ENCODE measurements at places on chromosomes 3 and 15.

DNA sequence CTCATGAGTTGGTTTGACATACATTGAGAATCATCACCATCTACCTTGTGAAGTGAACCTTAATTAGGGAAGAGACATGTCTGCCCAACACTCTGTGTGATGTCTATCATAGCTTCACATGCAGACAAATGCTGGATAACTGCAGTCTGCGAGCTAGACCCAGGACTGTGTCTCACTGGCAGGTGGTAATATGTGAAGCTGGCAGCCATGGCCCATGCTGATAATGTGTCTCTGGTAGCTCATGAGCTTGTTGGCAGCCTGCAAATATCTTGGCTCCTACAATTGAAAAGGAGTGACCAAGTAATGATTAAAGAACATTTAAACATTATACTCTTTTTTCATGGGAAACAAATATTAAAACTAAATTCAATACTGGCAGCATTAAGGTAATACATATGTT, 234.8 kb downstream of the CHST2 start:
- no peak for DNase-seq

GRCh38 chr3:148923592-148923991, 58.5 kb downstream of the CPA3 start:
- no peak for DNase-seq

- no peak for DNase-seq
Measured at GRCh38 chr3:178971614-178972013, 100.0 kb downstream of the ZMAT3 start.

GRCh38 chr3:193573403-193574191, 18.9 kb upstream of the ATP13A4 start:
- DNase-seq = no peak

- no peak for DNase-seq
Measured at GRCh38 chr3:129315223-129315997, 36.7 kb downstream of the HMCES start.

DNA sequence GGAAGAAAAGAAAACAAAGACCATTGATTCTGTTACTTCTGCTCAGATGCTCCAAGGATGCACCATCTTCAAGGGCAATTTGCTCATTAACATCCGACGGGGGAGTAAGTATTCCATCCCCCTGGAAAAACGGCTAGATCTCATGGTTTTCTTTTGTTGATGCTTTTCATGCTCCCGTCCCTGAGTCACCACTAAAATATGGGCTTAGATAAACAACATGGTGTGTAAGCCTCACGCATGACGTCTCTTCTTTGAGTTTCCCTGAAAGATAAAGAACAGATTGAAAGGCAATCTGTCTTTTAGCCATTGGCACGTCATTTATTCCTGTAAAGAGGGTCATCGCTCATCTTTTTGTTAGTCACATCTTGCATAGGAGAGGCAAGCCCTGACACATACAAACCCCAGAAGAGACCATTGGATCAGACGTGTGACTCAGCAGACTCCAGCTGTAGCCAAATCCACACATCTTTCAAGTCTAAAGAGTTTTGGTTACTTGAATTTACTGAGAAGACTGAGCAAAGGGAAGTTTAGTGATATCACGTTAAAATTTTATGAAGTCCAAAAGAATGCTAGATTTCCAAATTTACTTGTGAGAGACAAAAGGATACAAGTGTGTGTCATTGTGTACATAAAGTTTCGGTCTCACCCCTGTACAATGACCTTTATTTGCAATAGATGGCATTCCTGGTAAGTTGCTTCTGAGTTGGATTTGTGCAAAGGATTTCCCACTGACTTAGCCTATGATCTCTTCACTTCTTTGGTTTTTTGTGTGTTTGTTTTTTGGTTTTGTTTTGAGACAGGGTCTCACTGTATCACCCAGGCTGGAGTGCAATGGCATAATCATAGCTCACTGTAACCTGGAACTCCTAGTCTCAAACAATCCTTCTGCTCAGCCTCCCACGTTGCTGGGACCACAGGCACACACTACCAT, 110.5 kb downstream of the PGPEP1L start:
- no peak for DNase-seq

- DNase-seq = no peak
Measured at GRCh38 chr15:50341616-50342136, 13.3 kb downstream of the GABPB1 start.

- no peak for DNase-seq
Measured at GRCh38 chr3:127426444-127427153, 138.8 kb upstream of the PRR20G start.

DNA sequence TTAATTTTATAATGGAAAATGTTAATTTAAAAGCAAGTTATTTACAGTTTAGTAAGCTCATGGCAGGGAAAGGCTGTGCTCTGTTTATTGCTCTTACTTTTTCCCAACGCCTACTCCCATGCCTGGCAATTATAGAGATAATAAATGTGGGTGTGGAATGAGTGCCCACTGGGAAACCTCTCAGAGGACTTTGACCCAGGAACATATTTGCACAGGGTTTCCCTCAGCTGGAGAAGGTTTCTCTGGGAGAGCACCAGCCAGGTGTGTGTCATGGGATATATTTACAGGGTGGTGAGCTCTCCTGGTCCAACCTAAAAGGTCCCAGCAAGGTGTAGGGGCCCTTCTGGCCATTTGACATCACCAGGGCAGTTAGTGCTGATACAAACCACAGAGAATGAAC, 27.9 kb downstream of the ZNF710 start:
- no peak for DNase-seq

GRCh38 chr15:78316283-78317083, 17.1 kb upstream of the SKIC8 start:
- no peak for DNase-seq

- DNase-seq = no peak
Measured at GRCh38 chr3:100586832-100587231, 22.6 kb upstream of the ADGRG7 start.

- no peak for DNase-seq
Measured at GRCh38 chr3:134235577-134236076, 15.0 kb downstream of the RYK start.

DNA sequence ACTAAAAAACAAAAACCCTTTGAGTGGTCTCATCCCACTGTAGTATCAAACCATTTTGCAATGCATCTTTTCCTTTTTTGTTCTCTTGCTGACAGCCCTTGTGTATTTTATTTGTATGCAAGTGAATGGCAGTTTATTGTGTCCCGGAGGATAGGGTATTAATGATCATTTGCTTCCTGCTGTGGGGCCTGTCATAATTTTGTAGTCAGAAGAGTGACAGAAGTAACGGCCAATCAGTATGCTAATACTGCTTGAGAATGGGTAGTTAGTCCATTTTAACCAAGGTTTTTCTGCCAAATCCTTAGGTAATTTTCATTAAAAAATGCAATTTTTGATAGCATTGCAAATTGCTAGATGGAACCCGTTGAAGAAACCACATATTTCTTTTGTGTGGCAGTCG, 75.5 kb upstream of the PLSCR5 start:
- no peak for DNase-seq

DNA sequence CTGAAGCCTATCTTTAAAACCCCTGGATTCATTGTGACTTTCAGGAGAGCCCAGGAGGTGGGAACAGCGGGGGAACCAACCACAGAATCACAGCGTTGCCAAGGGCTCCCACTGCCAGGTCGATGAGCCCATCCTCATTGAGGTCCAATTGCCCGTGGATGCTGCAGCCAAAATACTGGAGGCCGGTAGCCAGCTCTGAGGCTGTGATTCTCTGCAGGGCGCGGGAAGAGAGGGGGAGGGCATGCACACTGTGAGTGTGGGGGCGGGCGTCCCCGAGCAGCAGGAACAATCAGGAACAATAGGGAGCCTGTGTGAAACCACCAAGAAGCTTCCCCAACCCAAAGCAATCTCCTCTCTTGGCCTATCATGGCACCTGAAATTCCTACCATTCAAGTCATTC, 53.4 kb downstream of the FEM1B start:
- no peak for DNase-seq

DNA sequence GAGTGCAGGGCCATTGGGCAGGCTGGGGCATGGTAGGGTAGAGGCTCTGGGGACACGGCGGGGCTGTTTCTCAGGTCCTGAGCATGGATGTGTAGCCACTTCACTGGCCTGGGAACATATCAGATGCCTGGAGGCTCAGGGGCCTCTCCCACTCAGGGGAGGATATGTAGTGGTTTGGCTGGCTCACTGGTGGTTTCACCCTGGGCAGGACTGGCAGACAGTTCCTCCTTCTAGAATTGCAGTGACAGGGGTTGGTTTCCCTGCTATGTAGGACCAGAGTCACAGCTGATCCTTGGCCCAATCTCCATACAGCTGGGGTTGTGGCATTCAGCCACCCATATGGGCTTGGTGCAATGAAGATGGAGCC, 4.8 kb upstream of the ARHGAP31 start:
- DNase-seq = no peak
